ENCODE measurements at places on chromosomes 12 and 14.

DNA sequence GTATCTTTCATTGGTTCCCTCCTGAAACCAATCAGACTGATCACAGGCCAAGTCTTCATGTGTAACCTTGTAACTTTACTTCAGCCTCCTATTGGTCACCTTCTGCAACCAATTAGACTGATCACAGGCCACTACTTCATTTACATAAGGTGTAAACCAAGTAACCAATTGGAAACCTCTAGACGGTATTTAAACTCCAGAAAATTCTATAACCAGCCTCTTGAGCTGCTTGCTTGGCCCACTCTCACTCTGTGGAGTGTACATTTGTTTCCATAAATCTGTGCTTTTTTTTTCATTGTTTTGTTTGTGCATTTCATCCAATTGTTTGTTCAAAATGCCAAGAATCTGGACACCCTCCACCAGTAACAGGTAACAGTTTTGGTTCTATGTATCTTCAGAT, 47.5 kb downstream of the EIF2S3B start:
- no peak for DNase-seq

GRCh38 chr14:52052288-52052943, 16.4 kb downstream of the NID2 start:
- DNase-seq = no peak

- DNase-seq = no peak
Measured at GRCh38 chr12:34166427-34167060, 144.2 kb downstream of the ALG10 start.

GRCh38 chr12:17060260-17060659, 454.3 kb upstream of the LMO3 start:
- DNase-seq = no peak

- DNase-seq = no peak
Measured at GRCh38 chr12:90333424-90333823, 621.6 kb downstream of the CCER1 start.

- DNase-seq = no peak
Measured at GRCh38 chr14:50602035-50602434, 42.1 kb downstream of the ATL1 start.

DNA sequence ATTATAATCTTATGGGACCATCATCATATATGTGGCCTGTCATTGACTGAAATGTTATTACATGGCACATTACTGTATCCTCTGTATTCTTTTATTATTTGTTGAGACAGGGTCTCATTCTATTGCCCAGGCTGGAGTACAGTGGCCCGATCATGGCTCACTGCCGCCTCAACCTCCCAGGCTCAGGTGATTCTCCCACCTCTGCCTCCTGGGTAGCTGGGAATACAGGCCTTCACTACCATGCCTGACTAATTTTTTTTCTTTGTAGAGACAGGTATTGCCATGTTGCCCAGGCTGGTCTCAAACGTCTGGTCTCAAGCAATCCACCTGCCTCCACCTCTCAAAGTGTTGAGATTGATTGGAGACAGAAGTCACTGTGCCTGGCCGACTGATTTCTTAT, 153.2 kb downstream of the RASSF9 start:
- DNase-seq = no peak

DNA sequence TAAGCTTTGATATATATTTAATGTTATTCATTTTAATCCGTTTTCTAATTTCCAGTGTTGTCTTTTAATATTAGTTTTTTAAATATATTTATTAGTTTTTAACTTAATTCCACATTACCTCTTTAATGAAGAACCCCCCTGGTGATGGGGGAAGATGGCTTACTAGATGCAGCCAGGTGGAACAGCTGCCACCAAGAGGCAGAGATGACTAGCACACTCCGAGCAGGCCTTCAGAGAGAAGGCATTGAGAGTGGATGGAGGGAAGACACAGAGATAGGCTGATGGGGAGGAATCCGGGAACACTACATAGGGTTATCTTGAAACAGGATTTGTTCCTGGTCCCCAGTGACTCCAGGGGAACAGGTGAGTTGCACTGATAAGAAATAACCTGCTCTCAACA, 771.6 kb downstream of the LRFN5 start:
- no peak for DNase-seq

- no peak for DNase-seq
Measured at GRCh38 chr14:49287004-49287403, 299.2 kb downstream of the RPS29 start.

- DNase-seq = peak; percentile 10
Measured at GRCh38 chr14:88189417-88190191, 133.5 kb downstream of the KCNK10 start.

GRCh38 chr14:88380405-88380804, 5.1 kb upstream of the SPATA7 start:
- DNase-seq = no peak

- no peak for DNase-seq
Measured at GRCh38 chr12:90484094-90484493, 470.9 kb downstream of the CCER1 start.

DNA sequence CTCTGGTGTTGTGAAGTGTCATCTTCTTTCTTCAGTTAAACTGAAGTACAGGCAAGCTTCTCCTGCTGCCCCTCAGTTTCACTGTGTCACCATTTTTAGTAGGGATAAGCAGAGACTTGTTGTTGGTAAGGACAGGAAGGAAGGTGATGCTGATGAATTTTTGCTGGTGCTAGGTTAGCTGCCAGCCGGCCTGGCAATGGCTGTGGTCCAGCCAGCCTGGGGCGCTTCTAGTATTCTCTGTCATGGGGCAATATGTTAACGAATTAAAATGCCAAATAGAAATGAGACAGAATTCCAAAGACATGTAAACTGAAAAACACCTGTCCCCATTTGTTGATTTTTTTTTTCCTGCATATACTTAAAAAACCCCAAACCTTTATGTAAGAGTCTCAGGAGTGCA, 602.9 kb downstream of the DIO2 start:
- no peak for DNase-seq

GRCh38 chr14:61379639-61380184, 58.3 kb downstream of the PRKCH start:
- no peak for DNase-seq

DNA sequence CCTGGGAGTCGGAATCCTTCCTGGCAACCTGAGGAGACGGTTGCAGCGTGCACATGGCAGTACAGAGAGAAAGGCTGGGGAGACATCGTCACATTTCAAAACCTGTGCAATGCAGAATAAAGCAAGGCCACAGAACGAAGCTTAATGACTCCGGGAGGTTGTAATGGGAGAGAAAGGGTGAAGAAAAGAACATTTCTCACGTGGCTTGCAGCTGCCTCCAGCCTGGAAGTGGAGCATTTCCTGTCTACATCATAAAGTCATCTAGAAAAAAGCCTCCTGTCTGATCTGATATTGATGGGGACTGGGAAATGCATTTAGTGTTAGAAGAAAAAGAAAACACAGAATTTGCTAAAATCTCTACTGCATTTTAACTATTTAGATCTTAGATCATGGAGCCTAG, 209.3 kb downstream of the TMEM132C start:
- no peak for DNase-seq

DNA sequence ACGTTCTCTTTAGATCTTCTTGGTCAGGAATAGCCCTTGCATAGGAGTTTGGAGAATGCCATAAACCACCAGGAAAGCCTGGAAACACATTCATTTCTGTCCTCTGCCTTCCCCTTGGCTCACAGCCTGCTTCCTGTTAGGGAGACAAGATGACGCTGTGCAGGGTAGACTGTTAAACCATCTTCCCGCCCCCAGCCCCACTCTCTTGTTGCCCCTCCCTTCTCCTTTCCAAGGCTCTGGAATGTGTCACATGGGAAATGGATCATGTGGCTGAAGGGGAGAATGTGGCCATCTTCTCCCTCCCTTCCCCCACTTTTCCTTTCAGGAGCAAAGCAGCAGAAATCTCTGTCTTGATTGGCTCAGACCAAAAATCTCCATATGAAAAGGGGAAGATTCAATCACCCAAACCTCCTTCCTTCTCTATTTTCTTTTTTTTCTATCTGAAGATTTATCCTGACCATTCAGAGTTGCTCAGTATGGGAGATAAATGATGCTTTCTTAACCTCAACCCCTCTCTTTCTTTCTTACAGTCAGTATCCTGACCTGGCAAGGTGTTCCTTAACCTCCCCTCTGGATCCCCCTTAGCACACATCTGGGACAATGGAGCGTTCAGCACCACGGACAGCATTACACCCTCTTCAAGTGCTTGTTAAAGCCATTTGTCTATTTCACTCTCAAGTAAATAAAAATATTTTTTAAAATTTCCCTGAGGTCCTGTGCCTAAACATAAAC, 11.4 kb downstream of the GPR19 start:
- no peak for DNase-seq

DNA sequence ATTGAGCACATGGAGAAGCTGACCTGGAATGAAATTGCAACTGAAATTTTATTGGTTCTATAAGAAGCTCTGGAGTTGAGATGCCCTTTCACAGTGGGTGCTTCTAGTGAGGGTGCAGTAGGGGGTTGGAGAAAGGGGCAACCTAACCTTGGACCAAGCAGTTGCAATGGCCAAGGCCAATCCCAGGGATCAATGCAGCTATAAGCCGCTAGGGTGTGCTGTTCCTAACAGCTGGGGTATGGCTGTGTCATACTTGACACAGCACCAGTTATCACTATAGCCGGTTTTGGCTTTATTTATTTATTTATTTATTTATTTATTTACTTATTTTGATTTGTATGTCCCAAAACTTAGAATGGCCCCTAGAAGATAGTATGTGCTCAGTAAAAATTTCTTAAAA, 505.9 kb downstream of the FLRT2 start:
- no peak for DNase-seq

- DNase-seq = no peak
Measured at GRCh38 chr14:101808894-101809670, 47.6 kb downstream of the PPP2R5C start.

GRCh38 chr12:76266797-76267196, 81.4 kb downstream of the BBS10 start:
- DNase-seq = no peak

GRCh38 chr12:41441180-41441579, 253.1 kb downstream of the PDZRN4 start:
- no peak for DNase-seq

DNA sequence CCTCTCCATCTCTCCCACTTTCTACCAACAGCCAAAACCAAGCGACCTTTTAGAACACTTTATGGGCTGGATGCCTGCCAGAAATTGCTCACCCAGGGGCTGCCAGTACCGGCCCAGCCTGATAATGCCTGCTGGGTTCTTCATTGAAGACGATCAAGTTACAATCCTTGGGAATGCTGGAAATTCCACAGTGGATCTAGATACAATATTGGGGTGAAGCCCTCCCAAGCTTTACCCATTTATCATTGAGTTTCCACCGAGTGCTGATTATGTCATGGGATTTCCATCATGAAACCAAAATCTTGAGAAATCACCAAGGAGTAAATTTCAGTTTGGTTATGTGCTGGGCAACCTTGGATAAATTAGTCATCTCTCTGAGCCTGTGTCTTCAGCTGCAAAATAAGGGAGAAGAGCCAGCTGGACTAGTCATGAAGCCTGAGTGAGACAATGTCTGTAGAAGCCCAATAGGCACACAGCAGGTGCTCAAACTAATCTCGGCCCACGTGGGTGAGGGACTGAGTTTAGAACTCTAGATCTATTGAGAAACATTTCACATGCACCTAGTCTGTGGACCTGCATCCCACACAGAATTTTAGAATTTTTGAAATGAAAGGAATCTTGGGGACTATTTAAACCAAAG, 75.5 kb upstream of the CLMN start:
- DNase-seq = no peak

DNA sequence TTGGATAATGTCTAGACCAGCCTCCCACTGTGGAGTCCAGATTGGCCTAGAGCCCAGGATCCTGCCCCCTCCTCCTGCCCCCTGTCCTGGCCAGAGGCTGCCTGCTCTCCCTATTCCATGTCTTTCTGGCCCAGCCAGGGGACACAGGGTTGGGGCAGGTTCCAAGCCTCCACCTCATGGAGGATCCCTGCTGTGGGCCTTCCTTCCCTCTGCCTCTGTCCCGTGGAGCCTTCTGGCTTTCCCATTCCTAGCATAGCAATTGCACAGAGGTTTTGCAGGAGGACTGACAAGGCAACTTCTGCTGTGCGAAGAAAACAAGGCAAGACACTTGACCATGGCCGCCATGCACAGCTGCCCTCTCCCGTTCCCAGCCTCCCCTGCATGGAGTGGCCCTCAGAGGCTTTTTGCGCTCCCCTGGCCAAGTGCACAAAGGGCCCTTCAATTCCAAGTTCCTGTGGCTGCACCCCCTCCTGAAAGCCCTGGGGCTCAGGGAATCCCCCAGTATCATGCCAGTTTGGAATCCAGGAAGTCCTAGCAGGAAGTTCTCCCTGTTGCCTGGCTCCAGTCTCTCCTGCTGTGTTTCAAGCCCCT, 42.1 kb downstream of the KRT80 start:
- DNase-seq = no peak

DNA sequence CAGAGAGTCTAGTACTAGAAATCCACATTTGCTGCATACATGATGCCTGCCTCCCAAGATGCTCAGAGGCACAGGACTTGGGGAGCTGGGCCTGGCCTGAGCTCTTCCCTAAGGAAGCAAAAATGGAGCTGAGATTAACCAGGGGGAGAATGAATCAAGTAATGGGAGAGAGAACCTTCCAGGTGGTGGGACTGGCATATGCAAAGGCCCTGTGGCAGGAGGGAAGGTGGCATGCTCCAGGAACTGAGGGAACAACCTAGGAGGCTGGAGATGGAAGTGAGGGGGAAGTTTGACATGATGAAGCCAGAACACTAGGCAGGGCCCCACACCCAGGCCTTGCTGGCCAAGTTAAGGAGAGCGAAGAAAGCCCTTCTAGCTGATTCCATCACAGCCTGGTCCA, 23.3 kb downstream of the TMEM63C start:
- no peak for DNase-seq

GRCh38 chr12:10607885-10608458, 5.4 kb downstream of the MAGOHB start:
- no peak for DNase-seq

- no peak for DNase-seq
Measured at GRCh38 chr12:125229878-125230530, 164.8 kb downstream of the AACS start.

- no peak for DNase-seq
Measured at GRCh38 chr12:121366063-121366459, 13.8 kb upstream of the ANAPC5 start.

GRCh38 chr14:22399776-22400175, 189.2 kb downstream of the DAD1 start:
- no peak for DNase-seq

- no peak for DNase-seq
Measured at GRCh38 chr12:4997939-4998338, 45.7 kb upstream of the KCNA5 start.

GRCh38 chr12:46499901-46500300, 127.3 kb upstream of the SLC38A2 start:
- no peak for DNase-seq

- DNase-seq = no peak
Measured at GRCh38 chr12:125674554-125675338, 609.5 kb downstream of the AACS start.

DNA sequence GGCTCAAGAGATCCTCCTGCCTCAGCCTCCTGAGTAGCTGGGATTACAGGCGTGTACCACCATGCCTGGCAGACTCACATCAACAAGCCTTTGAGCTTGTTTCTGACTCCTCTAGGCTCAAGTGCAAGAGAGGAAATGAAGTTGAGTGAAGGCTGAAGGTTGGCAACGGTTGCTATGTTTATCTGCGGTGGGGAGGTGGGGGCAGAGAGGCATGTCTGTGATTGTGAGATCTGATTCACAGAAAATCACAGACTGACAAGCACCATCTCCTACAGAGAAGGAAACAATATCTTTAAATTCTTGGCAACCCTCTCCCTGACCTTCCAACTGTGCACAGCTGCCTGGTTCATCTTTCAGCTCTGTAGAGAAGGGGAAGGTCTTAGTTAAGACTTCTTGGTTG, 22.1 kb upstream of the NINJ2 start:
- DNase-seq = peak; percentile 45

All from activated CD8-positive, alpha-beta memory T cell treated with anti-CD3 and anti-CD28 coated beads for 48 hours (primary cell).